ENCODE measurements at places on chromosomes 12 and 14.

- DNase-seq, result no peak
These were observed 250.3 kb upstream of the FBXO33 start for GRCh38 chr14:39682582-39682981.

- DNase-seq, result no peak
These were observed 114.5 kb downstream of the CMAS start for GRCh38 chr12:22160396-22161003.

DNA sequence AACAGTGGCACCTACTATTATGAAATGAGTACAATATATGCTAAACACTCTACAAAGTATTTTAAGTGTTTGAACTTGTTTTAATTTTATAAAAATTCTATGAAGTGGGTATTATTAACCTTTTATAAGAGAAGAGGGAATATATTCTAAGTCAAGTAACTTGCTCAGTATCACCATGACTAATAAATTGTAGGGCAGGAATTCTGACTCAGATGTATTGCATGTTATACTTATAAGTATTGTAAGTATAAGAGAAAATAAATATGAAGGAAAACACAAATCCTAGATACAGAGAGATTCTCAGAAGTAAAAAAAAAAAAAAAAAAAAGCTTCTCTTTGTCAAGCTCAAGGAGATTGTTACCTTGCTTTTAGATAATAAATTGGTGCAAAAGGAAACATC lies 893.2 kb downstream of the SLC16A7 start:
- no peak for DNase-seq

- peak; percentile 2 for DNase-seq
These were observed 185.6 kb downstream of the TMEM117 start for GRCh38 chr12:44021471-44021971.

DNA sequence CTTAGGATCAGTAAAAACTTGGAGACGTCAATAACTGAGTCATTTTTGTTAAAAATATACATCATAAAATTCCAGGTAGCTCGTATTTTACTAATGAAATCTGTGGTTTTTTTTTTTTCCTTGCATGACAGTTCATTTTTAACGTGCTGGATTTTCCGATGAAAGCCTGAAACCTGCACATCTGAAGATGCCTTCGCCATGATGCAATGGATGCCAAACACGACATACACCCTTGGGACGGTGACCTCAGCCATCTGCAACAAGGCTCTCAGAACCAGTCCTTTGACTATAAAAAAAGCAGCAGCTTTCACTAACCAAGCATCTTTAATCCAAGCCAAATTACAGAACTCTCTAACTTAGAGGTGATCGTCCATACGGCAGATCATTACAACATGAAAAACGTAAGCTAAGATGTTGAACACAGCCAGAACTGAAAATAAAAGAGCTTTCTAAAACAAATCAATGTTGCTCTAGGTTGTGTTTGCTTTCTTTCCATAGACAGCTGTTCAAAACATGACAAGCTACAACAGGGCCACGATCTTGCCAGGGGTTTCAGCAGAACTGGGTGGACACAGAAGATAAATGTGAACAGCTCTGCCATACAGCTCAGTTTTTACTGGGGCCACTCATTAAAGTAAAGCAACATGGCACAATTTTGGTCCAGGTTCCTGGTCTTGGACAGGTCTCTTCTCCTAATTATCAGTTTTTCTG lies 7.8 kb downstream of the NIN start:
- no peak for DNase-seq

- DNase-seq, result peak; percentile 72
These were observed 396.1 kb downstream of the NRXN3 start for GRCh38 chr14:78566026-78566858.

DNA sequence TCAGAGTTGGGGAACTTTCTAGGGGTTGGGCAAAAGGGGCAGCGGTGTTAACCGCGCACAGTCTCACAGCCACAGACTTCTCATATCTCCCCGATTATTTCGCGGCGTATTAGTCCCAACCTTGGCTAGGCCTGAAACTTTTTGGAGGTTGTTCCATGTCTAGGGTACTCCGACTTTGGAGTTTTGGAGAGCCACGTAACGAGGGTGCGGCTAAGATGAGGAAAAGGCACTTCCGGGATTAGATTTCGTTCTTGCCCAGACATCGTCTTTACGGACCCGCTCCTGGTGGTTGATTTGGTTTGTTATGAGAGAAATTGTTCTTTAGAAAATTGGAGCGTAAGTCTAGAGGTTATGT lies 513 bp downstream of the CCNK start:
- peak; percentile 35 for DNase-seq

GRCh38 chr12:18283831-18284230 lies 22.5 kb downstream of the PIK3C2G start:
- DNase-seq, result peak; percentile 11

GRCh38 chr14:25048170-25049016 lies 1.6 kb downstream of the STXBP6 start:
- DNase-seq, result no peak

DNA sequence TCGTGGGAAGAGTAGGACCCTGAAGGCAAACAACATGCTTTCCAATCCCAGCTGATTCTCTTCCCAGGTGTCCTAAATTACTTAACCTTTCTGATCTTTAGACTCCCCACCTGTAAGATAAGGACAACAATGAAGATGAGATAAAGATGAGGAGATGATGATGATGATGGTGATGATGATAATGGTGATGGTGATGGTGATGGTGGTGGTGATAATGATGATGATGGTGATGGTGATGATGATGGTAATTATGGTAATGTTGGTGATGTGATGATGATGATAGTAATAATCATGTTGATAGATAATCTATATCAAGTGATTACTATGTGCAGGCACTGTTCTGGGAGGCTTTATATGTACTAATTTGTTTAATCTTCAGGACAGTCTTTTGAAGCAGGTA lies 48.3 kb downstream of the NR1H4 start:
- no peak for DNase-seq

DNA sequence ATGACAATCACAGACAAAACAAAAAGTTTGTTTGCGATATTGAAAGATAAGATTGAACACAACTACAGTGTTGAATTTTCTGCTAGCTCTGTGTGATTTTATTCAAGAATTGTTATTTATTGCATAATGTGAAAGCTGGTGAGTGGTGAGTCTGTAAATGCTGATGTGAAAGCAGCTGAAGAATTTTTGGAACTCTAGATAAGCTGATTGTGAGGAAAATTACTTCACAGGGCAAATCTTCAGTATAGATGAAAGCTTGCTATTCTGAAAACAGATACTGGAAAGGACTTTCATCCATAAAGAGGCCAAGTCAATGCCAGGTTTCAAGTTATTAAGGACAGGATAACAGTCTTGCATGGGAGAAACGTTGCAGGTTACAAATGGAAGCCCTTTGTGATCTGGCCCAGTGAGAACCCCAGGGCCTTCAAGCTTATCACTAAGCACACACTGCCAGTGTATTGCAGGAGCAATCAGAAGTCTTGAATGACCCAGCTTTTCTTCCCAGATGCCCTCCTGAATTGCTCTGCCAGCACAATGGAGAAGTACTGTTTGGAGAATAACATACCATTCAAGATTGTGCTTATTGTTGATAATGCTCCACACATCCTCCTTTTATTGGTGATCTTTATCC lies 153.7 kb downstream of the PCNX1 start:
- DNase-seq, result no peak

GRCh38 chr12:43336962-43337555 lies 214.9 kb downstream of the ADAMTS20 start:
- peak; percentile 42 for DNase-seq

- no peak for DNase-seq
These were observed 70.7 kb downstream of the TTC8 start for GRCh38 chr14:88895116-88895515.

GRCh38 chr14:69281450-69282169 lies 21.7 kb downstream of the GALNT16 start:
- DNase-seq, result no peak

GRCh38 chr12:78392918-78393317 lies 471.7 kb upstream of the SYT1 start:
- DNase-seq, result no peak

DNA sequence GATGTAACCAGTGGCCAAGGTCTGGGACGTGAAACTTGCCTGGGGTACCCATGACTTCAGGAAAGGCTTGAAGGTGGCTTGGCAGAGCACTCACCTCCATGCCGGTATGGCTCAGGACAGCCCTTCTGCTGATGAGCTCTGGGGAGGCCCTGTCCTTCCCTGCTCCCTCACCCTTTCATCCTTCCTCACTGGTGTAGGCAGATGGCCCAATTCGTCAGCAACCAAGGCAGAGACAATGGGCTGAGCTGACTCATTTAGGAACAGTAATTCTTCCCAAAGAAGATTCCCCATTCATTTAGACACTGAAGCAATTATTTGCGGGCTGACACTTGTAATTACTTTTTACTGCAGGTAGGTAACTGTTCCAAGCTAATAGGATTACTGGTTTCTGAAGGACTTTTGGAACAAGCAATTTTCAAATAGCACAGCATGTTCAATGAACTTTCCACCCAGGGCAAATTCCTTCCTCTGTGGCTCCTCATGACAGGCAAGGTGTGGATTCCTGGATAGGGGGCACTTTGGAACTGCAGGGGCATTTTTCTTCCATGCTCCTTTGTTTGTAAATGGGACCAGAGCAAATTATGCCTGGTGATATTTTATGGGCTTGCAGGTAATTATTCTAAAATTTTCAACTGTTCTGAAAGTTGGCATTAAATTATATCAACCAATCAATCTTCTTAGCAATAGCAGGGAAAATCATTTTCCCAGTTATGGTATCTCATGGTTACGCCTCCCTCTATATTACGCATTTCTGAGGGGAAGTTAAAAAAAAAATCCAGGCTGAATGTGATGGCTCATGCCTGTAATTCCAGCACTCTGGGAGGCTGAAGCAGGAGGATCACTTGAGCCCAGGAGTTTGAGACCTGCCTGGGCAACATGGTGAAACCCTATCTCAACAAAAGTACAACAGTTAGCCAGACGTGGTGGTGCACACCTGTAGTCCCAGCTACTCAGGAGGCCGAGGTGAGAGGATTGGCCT lies 24.1 kb upstream of the NRDE2 start:
- DNase-seq, result no peak

DNA sequence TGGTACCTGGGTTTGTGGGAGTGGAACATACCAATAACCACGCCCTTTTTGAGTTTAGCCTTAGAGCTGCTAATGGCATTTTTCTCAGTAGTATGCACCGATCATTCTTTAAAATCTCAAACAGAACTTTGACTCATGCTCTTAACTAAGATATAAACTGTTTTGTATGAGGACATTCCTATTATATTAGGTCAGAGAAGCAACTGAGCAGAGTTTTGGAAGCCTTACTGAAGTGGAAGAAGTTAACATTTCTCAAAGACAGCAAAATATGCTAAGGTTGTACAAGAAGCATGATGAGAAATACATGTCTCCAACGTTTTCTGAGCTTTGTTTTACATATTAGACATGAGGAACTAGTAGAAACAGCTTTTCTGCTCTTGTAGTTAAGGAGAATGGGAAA lies 819.2 kb downstream of the FSCB start:
- no peak for DNase-seq

All from cardiac muscle cell (in vitro differentiated cells and primary cell).